ENCODE measurements at places on chromosomes 1 and 21.
A peak's percentile ranks its signal among the peaks of the same experiment; 100 is the strongest.

- DNase-seq: no peak
Observed at GRCh38 chr1:87327376-87328271, 1.1 kb upstream of the LMO4 start.

DNA sequence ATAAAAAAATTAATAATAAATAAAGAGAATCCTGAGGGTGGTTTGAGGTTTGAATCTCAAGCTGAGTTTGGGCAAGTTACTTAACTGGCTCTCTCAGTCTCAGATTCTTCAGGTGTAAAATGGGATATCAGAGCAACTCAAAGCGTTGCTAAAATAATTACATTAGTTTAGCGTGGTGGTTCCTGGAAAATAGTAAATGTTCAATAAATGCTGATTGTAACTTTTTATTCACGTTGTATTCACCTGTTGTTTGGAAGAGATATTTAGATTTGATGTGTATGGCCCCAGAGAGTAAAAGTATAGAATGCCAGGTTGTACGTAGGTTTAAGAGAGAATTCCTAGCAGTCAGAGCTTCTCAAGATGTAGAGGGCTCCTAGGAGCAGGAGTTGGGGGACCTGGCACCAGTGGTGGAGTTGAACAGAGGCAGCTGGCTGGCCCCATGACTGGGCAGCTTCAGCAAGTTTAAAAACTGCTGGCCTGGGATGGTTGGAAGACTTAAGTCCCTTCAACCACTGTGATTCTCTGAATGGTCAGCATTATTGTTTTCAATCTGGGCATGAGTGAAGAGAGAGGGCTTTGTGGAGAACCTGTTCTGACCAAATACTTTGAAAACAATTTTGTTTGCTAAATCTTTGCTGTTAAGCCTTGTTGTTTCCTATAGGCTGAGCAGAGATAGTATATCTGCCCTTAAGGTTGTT is 22.4 kb downstream of the PRCC start:
- no peak for DNase-seq

- DNase-seq: no peak
Observed at GRCh38 chr1:3738943-3739342, 13.3 kb upstream of the CCDC27 start.

DNA sequence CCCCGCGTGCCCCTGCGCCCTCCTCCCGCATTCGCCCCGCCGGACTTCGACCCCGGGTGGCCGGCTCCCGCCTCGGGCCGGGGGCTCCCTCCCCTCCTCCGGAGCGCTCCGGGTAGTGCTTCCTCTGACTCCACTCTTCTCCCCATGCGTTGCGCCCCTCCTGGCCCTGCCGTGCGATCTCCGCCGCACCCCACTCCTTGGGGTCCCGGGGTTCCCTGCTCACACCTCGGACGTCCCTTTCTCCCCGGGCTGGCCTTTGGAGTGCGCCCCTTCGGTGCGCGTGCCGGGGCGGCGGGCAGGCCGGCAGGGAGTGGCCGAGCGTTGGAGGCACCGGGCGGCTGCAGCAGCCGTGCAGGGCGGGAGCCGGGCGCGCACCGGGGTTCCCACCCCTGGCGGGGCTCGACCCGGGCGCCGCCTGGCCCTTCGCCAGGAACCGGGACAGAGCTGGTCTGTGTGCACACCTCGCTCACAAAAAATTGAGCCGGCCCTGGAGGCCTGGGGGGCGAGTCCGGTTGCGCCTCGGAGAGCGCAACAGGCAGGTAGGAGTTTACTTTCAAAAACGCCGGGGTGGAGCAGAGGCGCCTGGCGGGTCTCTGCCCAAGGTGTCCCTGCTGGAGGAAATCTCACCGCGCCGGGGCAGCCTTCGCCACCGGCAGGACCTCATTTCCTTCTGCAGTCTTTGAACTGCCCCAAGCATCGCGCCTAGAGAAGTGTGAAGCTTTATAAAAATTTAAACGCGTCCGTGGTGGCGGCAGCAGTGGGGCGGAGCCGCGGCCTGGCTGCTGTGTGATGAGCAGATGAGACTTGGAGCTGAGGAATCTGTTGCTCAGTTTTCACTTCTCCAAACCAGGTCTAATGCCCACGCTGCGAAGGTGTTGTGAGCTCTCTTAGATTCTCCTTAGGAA is 650 bp downstream of the VANGL1 start:
- DNase-seq: peak; percentile 14

DNA sequence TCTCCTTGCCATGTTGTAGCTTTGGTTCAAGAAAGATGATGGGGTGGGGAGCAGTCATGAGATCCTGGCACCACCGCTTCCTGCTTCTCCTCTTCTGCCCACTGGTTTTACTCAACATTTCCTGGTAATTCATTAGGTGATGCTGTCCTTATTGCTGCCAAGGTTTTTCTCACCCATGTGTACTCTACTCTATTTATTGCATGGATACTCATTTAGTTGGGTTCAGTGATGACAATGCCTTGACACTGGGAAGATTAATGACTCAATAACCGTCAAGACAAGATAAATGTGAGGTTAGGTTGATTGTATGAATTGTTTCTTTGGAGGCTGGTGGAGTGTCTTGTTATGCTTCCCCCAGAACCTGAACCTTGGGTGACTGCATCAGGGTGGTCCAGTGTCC is 484.2 kb downstream of the SIPA1L2 start:
- no peak for DNase-seq

- DNase-seq: no peak
Observed at GRCh38 chr1:86357796-86358195, 38.3 kb downstream of the ODF2L start.

GRCh38 chr1:179969962-179970361 is 15.4 kb downstream of the CEP350 start:
- no peak for DNase-seq

- no peak for DNase-seq
Observed at GRCh38 chr1:35001743-35002142, 16.6 kb upstream of the TMEM35B start.

GRCh38 chr1:234638832-234639799 is 29.1 kb upstream of the IRF2BP2 start:
- no peak for DNase-seq

DNA sequence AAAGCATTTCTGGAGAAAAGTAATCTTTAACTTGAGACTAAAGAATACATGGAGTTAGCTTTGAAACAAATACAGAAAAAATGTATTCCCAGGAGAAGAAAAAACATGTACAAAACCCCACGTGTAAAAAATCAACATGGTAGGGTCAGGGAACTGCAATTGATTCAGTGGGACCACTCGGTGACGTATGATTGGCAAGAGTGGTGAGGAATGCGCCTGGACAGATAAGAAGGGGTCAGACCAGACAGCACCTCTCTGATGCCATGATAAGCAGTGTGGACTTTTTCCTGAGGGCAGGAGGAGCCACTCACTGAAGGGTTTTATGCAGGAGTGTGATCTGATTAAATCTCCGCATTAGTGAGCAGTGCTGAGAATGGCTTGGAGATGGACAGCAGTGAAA is 142.5 kb downstream of the DAB1 start:
- DNase-seq: no peak

- DNase-seq: no peak
Observed at GRCh38 chr1:224380003-224380402, 23.3 kb downstream of the CNIH4 start.

DNA sequence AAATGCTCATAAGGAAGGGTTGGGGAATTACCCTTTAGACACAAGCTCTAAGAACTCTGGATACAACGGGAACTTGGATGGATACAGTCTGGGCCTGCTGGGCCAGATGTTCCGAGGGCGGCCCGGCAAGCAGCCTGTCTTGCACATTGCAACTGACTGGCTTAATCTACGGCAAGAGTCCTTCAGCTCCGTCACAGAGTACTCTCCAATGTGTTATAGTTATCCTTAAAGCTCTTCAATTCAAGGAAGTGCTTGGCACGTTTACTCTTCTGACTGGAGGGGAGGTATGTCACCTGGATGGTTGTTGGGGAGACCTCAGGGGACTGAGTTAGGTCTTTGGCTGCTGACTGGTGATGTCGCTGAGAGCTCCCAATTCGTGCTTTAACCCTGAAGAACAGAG is 1.1 kb upstream of the CFAP141 start:
- DNase-seq: no peak

GRCh38 chr1:17434601-17435000 is 4.9 kb downstream of the RCC2 start:
- DNase-seq: no peak

GRCh38 chr1:19712928-19713327 is 48.3 kb downstream of the HTR6 start:
- no peak for DNase-seq

DNA sequence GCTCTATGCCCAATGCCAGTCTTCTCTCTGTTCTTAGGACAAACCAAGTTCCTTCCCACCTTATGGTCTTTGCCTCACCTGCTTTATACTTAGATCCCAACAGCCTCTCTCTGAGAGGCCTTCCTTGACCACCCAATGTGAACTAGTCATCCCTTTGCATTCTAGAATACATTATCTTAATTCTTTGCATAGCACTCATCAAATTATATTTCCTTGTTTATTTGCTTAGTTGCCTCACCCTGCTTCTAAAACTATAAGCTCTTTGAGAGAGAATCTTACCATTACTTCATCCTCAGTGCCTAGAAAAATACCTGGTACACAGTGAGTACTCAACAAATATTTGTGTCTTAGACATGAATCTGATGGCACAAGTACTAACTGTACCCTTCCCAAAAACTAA is 8.0 kb downstream of the PIGP start:
- no peak for DNase-seq

DNA sequence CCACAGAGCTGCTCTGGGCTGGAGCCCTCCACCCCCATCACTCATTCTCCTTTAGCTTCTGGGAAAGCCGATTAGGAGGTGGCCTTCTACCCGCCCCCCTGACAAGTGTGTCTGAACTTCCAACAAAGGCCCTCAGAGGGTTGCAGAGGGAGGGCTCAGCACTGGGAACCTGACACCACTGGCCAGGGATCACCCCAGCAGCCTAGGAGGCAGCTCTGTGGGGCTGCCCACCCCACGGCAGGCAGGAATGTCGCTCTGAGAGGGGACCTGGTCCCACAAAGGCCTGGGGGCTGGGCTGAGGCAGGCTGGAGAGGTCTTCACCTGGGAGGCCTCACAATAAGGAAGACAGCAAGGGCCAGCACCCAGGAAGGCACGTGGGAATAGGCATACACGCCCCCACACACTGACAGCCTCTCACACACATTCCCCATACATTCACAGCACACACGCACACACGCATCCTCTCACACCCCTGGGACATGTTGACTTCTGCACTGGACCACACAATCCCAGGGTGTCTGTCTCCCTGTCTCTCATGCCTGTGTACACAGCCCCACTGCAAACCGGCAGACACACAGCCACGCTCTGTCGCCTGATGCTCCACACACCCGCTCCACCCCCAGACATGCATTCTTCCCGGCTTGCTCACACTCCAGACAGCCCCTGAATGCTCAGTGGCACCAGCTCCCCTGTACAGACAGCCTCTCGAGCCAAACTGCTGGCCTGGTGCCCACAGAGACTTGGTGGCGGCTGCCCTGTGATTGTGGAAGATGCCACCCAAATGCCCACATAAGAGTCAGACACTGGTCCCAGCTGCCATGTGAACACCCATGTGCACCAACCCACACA is 30.7 kb downstream of the DMBX1 start:
- no peak for DNase-seq

- peak; percentile 42 for DNase-seq
Observed at GRCh38 chr21:37060296-37060695, 12.6 kb downstream of the PIGP start.

DNA sequence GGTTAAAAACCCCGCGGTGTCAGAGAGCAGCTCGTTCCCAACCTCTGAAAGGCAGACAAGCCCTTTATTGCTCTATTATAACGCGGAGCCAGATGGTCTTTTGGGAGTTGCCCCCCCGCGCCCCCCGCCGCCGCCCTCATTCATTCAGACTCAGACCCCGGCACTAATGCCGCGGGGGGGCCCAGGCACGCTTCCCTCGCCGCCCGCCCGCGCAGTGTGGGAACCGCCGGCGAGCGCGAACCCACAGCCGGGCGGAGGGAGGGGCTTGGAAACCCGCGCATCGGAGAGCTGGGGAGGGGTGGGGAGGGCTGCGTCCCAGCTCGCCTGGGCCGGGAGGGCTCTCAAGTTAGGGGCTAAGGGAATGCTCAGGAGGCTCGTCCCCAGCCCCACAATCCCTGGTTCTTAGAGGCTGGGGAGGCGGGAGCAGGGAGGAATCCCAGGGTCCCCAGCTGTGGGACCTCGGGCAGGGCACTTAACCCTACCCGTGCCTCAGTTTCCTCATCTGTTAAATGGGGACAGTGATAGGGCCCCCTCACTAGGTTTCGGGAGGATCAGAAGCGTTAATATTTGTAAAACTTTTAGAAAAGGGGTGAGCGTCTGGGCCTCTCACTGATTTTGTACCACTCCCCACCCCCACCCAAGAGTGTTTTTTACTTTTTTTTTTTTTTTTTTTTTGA is 10.9 kb upstream of the HES5 start:
- no peak for DNase-seq

DNA sequence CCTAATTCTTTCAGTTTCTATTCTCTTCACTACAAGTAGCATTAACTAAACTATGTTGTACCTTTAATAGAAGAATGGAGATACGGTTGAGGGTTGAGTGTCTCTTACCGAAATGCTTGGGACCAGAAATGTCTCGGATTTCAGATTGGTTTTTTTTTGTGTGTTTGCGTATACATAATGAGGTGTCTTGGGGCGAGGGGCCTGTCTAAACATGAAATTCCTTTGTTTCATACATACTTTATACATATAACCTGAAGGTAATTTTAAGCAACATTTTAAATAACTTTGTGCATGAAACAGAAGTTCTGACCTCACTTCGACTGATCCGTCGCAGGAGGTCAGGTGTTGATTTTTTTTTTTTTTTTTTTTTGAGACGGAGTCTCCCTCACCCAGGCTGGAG is 36.3 kb upstream of the MYOCOS start:
- DNase-seq: no peak

GRCh38 chr21:29448766-29449165 is 150.0 kb downstream of the BACH1 start:
- DNase-seq: no peak

DNA sequence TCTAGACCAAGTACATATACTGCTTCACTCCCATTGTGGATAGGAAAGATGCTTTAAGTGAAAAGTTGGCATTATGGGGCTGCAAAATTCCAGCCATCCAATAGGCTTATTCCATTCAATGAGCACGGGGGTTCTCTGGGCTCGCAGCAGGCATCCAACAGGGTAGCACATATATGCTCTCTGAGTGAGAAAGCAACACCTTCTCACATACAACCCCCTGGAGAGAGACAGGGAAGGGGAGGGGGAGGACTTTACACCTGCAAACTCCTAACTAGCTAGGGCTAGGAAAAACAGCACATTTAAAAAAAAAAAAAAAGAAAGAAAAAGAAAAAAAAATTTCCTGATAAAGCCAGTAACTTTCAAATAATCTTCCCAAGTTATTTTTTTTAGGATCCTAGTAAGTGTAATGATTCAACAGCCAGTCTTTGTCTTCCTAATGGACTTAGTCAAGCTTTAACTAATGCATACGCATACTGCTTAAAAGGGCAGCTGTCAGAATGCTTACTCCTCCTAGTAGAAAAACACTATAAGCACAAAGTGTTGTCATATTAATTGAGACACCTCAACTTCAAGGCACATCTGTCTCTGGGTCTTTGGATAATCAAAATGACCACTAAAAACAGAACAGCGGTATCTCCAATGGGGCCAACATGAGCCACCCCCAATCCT is 18.7 kb downstream of the PSMB2 start:
- DNase-seq: no peak

DNA sequence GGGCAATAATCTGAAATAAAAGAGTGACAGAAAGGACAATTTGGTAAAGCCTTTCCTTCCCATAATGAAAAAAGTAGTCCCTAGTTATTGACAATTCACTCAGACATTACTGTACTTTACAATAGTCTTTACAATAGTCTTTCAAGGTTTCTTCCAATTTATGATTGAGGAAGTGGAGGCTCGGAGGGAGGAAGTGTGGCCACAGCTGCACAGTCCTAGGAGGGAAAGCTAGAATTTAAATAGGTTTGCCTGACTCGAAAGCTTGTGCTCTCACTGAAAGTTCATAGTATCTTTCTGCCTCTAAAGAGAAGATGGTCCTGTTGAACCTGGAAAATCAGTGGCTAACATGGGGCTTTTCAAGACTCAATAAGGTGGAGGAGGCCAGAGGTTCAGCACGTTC is 203.2 kb downstream of the SDCCAG8 start:
- DNase-seq: no peak
